Neural progenitor cell (in vitro differentiated cells): ENCODE measurements at places on chromosomes 13 and 19. TPM values are rescaled to one million over a fixed set of nuclear protein-coding genes. Genes with fewer than 3 reads are reported as not detected.
A peak's percentile ranks its signal among the peaks of the same experiment; 100 is the strongest.

Gene TEX101
- total RNA-seq: not detected in 2 replicates

Gene IZUMO1
- 0.19 and 0.40 TPM in 2 replicates for total RNA-seq

DNA sequence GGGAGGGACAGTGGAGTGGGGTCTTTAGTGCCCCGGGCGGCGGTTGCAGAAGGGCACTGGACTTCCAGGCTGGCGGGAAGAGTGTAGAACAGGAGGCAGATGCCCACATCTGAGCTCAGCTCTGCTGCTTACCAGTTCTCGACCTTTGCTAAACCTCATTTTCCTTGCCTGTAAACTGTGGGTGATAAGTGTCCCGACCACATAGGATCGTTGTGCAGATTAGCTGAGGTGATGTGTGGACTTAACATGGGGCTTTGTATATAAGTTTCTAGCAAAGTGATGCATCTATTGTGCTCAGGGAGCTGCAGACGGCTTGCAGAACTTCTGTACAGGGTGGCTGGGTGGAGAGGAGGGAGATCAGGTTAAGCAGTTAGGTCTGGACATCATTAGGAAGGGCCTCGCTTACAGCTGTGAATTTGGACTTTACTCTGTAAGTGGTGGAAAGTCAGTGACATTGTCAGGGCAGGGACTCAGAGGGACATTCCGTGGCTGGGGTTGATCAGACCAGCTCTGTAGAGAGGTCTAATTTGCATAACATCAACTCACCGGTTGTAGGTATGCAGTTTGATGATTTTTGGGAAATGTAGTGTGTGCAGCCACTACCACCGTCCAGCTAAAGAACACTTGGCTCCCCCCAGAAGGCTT is 70.0 kb downstream of the SPATA13 start:
- no peak for DNase-seq

DNA sequence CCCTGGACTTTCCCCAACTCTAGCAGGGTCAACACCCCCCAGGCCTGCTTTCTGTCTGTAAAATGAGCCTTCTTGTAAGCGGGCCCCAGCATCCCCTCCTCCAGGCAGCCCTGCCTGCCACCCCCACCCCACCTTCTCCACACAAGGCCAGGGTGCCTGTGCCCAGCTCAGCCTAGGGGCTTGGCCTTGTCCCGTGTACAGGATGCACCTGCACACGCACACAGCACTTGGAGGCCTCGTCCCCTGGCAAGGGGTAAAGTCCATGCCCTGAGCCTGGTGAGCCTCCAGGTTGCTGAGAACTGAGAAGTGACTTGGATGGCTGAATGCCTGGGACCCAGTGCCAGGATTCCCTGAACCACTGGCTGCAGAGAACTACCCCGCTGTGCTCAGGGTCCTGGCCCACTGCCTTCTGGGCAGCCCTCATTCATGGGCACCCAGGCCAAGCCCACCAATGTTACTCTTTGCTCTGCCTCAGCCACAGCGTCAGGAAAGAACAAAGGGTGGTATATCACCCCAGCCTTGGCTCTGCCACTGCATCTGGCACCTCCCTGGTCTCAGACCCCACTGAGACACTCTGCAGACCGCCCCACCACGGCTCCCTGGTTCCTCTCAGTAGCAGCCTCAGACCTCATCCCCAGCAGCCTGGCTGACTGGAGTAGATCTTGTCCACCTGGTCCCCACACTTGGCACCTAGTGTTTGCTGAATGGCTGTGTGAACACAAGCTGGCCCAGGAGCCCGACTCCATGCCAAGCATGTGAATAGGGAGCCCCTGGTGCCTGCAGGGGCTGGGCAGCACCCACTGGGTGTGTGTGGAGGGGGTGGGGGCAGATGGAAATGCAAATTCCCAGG is 1.8 kb upstream of the TM6SF2 start:
- DNase-seq: no peak

- DNase-seq: no peak
Measured at GRCh38 chr13:82772816-82773215, 1109.5 kb downstream of the SLITRK1 start.

DNA sequence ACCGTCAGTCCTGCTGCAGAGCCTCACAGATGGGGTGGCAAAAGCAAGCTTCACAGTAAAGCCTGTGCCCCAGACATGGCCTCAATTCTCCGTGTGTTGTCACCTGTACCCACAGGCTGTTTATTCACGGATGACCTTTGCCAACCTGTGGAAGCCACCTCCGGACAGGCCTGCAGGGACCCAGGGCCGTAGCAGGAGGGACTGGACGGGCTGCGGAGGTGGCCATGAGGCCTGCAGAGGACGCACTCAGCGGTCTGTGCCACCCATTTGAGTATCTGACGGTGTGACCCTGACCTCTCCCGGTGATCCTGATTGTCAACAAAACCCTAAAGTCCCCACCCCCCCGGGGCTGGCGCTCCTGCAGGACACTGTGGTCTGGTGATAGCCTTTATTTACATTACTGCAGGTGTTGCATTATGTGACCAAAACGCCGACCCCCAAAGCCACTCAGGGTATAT is 7.8 kb upstream of the KLF16 start:
- no peak for DNase-seq

GRCh38 chr13:74273581-74273980 is 139.4 kb upstream of the KLF12 start:
- no peak for DNase-seq

GRCh38 chr19:46537136-46538097 is 41.8 kb upstream of the PNMA8B start:
- peak; percentile 63 for DNase-seq

GRCh38 chr13:29676535-29676934 is 81.0 kb upstream of the SLC7A1 start:
- no peak for DNase-seq
